ENCODE measurements at places on chromosomes 3 and 15.

DNA sequence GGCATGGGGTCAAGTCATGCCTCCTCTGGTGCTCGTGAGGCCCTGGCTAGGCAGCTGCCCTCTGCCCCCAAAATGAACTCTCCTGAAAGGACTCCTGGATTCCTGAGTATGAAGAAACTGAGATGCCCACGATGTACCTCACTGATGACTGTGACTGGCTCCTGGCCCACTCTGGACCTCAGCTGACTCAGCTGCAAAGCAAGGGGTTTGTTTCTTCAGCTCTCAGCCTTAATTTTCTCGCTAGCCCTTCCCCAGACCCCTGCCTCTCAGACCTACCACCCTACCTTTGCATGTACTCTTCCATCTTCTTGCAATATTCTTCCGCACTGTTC lies 5.2 kb upstream of the GNAI2 start:
- DNase-seq = no peak

GRCh38 chr3:11570251-11570650 lies 73.5 kb downstream of the VGLL4 start:
- DNase-seq = no peak

- DNase-seq = no peak
These were observed at the start of gene LIPH for GRCh38 chr3:185552358-185552877. TSS of gene LIPH (minus strand) at chr3:185552588. CDS start at chr3:185552471, 117 bp downstream.

DNA sequence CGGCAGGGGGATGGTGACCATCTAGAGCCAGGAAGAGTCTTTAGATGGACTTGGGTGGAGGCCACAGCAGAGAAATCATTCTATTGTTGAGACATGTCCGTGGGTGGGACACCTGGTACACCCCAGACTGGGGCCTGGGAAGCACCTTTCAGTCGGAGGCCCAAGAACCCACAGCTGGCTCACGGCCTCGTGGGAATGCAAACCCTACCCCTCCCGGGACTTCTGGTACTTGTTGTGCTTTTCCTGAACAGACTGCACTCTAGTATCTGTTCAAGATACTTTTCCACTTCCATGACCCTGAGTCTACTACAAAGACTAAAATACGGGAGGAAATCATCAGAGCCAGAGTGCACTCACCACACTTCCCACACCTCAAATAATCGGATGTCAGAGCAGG lies 60.7 kb downstream of the BDH1 start:
- no peak for DNase-seq

- DNase-seq = no peak
These were observed 5.9 kb upstream of the ARHGEF26 start for GRCh38 chr3:154115332-154115731.

DNA sequence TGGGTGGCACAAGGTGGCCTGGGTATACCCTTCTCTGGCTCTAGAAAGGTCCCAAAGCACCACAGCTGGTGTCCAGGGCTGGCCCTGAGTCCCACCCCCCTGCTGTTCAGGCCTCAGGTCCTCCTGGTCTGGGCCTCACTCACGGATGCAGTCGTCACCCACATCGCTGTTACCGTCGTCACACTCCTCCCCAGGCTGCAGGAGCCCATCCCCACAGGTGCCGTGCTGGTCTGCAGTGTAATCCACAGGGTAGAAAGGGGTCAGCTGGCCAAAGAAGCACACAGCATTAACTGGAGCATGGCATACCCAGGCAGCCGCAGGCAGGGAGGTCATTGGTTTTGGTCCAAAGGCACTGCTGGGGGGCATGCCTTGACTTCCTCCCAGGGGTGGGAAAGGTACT lies 28.4 kb downstream of the EAF1 start:
- no peak for DNase-seq

GRCh38 chr15:100560323-100560722 lies 31.6 kb upstream of the CERS3 start:
- DNase-seq = no peak

- DNase-seq = no peak
These were observed 22.1 kb downstream of the SYNM start for GRCh38 chr15:99126930-99127329.

DNA sequence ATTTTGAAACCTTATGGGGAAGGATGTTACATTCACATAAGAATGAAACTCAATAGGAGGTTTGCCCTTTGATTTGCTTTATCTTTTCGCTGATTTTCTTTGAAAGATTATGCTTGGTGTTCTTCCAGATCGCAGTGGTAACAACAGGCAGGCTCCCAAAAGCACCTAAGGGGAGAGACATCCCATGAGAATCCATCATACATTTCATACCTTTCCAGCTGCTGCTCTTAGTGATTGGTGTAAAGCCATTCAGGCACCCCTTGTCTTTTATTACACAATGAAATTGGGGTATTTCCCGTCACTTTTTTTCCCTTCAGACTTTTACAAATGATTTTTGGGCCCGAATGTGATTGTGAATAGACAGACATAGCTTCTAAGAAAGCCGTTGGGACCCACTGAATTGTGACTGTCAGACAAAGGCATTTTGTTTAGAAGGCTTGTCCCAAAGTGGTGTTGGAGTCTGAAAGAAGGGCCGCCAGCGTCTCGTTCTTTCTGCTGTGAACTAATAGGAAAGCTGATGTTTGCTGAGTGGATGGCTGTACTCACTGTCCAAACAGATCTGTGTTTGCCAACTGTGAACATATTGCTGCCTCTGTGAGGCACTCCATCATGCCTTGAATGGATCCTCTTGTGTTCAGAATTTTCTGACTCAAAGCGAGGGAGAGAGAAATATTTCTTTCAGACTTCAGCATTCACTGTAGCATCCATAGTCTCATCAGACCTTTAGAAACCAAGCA lies 164.3 kb downstream of the FNDC3B start:
- peak; percentile 47 for DNase-seq

- no peak for DNase-seq
These were observed 165.2 kb downstream of the RORA start for GRCh38 chr15:61063875-61064320.

GRCh38 chr3:56342475-56342874 lies 125.8 kb downstream of the ERC2 start:
- DNase-seq = no peak

DNA sequence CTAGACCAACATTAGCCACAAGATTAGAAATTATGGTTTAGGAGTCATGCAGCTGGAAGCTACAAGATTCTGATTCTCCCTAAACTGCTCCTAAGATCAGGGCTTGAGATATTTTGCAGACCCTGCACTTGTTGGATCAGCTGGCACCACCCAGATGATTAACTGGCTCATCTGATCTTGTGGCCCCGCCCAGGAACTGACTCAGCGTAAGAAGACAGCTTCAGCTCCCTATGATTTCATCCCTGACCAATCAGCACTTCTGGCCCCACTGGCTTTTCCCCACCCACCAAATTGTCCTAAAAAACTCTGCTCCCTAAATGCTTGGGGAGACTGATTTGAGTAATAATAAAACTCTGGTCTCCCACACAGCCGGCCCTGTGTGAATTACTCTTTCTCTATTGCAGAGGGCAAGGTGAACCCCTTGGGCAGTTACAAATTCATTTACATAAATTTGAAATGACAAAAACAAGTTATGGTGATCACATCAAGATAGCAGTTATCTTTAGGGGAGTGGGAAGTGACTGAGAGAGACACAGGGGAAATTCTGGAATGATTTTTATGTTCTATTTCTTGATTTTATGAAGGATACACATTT lies 76.5 kb downstream of the CD200R1L start:
- peak; percentile 86 for DNase-seq

- DNase-seq = no peak
These were observed 128.6 kb downstream of the ERC2 start for GRCh38 chr3:56339671-56340070.

- no peak for DNase-seq
These were observed 1.2 kb upstream of the ADCY5 start for GRCh38 chr3:123449997-123450604.

DNA sequence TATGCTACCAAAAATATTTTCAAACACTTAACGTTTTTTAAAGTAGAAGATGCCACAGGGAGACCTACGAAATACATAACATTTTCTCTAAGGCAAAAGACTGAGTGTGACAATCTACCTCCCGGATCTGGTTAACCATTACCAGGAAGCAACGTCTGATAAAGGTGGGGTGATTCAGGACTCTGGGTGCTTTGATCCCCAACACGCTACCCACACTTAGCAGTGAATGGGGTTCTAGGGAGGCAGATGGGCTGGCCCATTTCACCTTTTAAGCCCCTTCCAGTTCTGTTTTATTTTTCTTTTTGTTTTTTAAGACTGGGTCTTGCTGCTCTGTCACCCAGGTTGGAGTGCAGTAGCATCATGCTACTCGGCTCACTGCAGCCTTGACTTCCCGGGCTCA lies 39.5 kb downstream of the EIF4E3 start:
- no peak for DNase-seq

GRCh38 chr3:191263365-191263764 lies 64.3 kb downstream of the OSTN start:
- no peak for DNase-seq

GRCh38 chr3:183300996-183301562 lies 48.0 kb downstream of the B3GNT5 start:
- peak; percentile 20 for DNase-seq

GRCh38 chr15:90840954-90841353 lies 27.4 kb upstream of the FURIN start:
- DNase-seq = no peak

GRCh38 chr15:65832549-65833364 lies 36.5 kb upstream of the RAB11A start:
- DNase-seq = peak; percentile 5

DNA sequence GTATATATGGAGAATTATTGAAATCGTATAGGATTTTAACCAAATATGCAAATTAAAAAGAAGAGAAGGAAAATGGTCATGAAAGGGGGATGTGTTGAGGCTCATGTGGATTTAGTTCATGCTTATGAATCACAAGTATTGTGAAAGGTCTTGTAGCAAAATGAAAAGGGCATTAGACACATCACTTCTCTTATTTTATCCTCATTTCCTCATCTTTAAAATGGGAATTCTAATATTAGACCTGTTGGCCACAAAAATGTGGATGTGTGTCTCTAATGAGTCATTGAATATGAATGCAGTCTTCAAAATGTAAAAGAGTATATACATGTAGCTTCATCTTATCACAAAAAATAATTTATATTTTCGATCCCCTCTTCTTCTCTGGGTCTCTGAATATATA lies 14.9 kb upstream of the ALCAM start:
- DNase-seq = peak; percentile 61

GRCh38 chr3:157204431-157204830 lies 44.5 kb upstream of the CCNL1 start:
- no peak for DNase-seq

DNA sequence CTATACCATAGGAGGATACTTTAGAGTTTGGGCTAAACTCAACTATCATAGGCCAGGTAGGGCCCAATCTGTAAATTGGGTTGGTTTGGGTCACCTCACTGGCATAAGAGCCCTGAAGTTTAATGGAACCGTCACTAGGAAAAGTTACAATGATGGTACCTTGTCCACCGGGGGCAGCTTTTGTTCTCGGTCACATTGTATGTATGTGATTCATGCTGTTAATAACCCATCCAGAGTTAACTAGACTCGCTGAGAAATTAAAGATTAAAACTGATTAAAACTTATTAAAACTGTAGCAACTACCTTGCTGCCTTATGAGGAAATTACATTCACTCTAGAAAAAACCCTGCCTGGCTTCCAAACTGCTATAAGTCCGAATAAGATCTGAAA lies 145.0 kb upstream of the TMCO5A start:
- no peak for DNase-seq

DNA sequence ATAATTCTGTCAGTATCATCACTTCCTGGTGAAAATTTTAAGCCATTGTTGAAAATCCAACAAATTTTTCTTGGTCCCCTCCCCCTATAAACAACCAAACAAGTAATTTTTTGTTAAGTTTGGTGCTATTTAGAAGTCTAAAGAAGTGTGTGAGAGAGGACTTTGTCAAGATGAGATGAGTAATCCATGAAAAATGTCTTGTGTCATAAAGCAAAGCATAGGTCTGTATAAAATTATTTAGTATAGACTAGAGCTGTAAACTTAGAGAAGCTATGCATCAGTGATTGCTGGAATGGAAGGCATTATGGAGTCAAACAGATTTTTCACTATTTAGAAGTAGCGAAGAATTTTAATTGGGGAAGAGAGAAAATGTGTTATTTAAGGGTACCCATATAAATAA lies 31.4 kb downstream of the MAPK6 start:
- peak; percentile 62 for DNase-seq

GRCh38 chr3:77917225-77917624 lies 877.3 kb downstream of the ROBO2 start:
- no peak for DNase-seq

DNA sequence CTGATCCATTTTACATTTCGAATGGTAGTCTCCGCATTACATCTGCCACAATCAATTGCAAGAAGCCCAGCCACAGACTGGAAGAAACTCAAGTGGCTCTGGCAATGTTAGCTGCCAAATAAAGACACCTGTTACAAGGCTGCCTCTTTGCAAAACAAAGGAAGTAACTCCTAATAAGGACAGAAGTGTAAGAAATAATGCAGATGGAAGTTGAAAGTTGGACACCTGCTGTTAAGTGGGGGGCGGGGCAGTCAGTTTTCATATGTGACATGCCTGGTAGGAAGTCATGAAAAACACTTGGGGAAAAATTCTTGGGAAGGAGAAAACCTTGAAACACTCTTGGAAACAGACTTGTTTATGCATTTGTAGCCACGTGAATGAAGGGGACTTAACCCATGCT lies 54.1 kb upstream of the ATP2C1 start:
- DNase-seq = no peak

DNA sequence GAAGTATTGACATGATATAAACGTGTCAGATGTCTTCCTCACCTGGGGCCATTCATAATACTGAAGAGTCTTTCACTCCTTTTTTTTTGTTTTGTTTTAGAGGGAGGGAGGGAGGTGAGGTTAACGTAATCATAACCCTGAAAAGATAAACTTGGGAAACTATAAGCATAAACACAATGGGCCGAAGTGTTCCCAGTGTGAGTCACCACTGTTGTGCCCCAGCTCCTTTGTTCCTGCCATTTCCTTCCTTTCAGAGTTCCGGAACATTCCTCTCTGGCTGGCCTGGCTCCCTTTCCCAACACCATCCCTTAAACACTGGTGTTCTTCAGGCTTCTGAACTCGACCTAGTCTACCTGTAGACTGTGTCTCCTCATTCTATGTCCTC lies 18.6 kb downstream of the PLD1 start:
- no peak for DNase-seq

- DNase-seq = no peak
These were observed 92.6 kb downstream of the ALDH1A2 start for GRCh38 chr15:57972864-57973263.

DNA sequence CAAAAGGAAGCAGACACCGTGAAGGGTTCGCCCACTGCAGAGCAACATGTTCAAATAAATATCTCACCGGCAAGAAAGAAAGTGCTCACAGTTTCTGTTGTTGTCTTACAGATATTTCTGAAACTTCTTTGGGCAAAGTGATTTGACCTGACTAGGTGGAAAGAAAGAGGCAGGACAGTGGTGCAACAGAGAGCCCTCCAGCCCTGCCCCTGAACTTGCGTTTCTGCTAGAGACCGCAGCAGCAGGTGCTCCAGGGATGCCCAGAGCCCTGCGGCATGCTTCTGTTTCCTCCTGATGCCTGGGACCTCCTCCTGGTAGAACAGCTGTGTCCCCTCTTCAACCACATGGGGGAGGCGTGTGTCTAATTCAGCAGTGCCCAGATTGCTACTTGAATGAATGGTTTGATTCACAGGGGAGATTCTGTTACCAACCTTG lies 123.4 kb downstream of the ATP10A start:
- DNase-seq = no peak

GRCh38 chr3:64238971-64239667 lies 13.9 kb upstream of the PRICKLE2 start:
- peak; percentile 97 for DNase-seq

- DNase-seq = peak; percentile 52
These were observed 376 bp downstream of the KPNA4 start for GRCh38 chr3:160564949-160565441.

GRCh38 chr3:189683546-189684255 lies 52.5 kb downstream of the TP63 start:
- DNase-seq = no peak

- no peak for DNase-seq
These were observed 25.1 kb upstream of the RPL29 start for GRCh38 chr3:52020796-52021195.
